Ammon's horn (tissue), 1 donor: ENCODE measurements at places on chromosomes 12 and 14.
A peak's percentile ranks its signal among the peaks of the same experiment; 100 is the strongest.

GRCh38 chr12:68462803-68463202, 130.6 kb upstream of the MDM1 start:
- no peak for DNase-seq

GRCh38 chr14:65301862-65302539, 110.5 kb upstream of the FUT8 start:
- no peak for DNase-seq

DNA sequence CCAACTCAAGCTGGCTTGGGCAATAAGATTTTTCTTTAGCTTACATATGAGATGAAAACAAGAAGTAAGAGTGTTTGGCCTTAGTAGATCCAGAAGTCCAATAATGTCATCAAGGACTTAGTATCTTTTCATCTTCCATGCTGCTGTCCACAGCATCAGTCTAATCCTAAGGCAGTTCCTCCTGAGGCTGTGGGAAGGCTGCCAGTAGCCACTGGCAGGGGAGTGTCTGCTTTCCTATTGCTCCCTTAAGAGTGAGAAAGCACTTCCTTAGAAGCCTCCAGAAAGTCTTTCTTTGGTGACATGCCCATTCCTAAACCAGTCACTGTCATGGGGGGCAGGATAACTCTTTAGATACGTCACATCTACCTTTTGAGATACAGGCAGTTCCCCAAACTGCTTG, 317.7 kb downstream of the BMP4 start:
- DNase-seq: no peak

GRCh38 chr12:89862511-89863445, 154.1 kb upstream of the ATP2B1 start:
- DNase-seq: peak; percentile 73

- peak; percentile 36 for DNase-seq
Observed at GRCh38 chr12:47868552-47869031, 36.2 kb downstream of the VDR start.

DNA sequence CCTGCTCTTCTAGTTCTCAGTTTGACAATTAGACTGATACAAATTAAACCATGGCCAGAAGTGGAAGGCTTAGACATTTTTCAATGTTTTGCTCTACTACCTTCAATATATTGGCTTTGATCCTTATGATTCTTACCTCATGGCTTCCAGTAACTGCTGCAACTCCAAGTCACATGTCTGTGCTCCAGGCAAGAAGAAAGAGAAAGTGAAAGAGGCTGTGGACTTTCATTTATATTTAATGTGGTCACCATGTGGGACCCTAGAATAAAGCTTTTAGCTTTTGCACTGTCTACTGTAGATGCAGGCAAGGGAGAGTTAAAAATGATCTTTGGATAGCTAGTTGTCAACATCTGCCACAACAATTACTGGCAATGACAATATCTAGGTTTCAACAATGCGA, 214.3 kb upstream of the PDE3A start:
- no peak for DNase-seq

GRCh38 chr14:51544471-51544870, 107.2 kb upstream of the FRMD6 start:
- no peak for DNase-seq

DNA sequence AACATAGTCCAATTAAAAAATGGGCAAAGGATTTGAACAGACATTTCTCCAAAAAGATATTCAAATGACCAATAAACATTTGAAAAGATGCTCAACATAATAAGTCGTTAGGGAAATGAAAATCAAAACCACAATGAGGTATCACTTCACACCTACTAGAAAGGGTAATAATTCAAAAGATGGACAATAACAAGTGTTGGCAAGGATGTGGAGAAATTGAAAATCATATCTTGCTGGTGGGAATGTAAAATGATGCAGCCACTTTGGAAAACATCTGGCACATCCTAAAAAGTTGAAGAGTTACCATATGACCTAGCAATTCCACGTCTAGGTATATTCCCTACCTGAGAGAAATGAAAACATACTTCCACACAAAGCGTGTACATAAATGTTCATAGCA, 1.9 kb downstream of the COX16 start:
- DNase-seq: no peak

DNA sequence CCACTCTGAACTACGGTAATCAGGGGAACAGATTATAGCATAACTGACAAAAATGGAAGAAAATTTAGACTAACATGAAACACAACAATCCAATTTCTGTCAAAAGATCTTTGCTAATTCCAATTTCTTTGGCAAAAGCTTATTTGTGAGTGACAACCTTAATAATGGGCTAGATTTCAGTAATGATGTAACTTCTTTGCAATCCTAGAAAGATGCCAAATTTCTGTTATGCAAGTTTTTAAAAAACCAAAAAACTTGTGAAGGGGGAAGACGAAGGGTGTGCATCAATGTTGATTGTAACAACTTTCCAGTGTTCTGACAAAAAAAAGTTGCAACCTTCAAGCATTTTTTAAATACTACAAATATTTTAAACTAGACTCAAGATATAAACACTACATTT, 59.9 kb downstream of the DICER1 start:
- no peak for DNase-seq

DNA sequence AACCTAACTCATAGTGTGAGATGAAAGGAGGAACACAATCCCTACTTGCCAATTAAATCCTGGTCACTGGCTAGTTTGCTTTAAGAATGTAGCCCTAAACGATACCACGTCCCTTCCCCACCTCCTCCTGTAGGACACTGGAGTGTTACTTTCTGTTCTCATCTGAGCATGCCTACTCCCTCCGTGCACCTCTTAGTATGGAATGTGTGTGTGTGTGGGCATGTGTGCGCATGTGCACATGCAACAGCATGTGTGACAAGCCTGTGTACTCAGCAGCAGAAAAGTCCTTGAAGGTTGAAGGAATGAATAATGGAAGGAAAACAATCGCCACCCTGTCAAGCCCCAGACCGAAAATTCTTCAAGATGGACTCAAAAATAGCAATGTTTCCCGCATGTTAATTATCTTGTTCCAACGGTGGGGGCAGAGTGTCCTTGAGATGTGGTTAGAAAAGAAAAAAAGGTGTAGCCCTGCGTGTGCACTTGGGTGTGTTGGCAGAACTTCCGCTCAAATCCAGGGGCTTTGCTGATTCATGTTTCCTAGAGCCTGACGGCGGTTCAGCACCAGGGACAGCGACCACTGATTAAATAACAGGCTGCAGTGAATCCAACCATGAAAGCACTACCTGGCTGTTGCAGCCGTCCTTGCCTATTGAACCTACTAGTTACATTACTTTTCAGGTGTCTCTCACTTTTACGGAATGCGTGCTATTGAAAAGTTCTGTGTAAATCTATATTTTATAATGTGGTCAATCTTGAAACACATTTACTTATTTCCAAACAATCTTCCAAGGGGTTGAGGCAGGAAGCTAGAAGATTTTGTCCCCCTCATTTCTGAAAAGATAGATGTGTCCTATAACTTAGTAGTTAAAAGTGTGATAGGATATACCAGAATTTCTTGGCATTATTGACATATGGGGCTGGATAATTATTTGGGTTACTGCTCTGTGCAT, 79.8 kb downstream of the SRRM4 start:
- peak; percentile 23 for DNase-seq

GRCh38 chr14:102504328-102504999, 5.1 kb downstream of the ANKRD9 start:
- no peak for DNase-seq

- no peak for DNase-seq
Observed at GRCh38 chr12:60137513-60137912, 541.7 kb downstream of the SLC16A7 start.

- DNase-seq: no peak
Observed at GRCh38 chr12:3935078-3935477, 61.9 kb upstream of the PARP11 start.

GRCh38 chr14:105887692-105888091, 361.3 kb downstream of the TMEM121 start:
- no peak for DNase-seq

GRCh38 chr12:40031965-40032364, 73.9 kb downstream of the SLC2A13 start:
- no peak for DNase-seq

DNA sequence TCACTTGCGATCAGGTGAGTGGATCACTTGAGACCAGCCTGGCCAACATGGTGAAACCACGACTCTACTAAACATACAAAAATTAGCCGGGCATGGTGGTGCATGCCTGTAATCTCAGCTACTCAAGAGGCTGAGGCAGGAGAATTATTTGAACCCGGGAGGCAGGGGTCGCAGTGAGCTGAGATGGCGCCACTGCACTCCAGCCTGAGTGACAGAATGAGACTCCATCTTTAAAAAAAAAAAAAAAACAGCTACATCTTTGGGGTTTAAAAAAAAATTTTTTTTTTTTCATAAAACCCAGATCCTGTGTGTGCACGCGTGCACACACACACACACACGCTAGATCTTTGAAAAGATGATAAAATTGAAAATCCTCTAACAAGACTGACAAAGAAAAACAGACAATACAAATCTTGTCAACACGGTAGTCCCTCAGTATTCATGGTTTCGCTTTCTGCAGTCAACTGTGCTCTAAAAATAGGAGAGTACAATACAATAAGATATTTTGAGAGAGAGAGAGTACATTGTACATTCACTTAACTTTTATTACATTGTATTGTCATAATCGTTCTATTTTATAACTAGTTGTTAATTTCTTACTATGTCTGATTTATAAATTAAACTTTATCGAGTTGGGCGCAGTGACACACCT, 295.3 kb upstream of the RGS6 start:
- DNase-seq: no peak

DNA sequence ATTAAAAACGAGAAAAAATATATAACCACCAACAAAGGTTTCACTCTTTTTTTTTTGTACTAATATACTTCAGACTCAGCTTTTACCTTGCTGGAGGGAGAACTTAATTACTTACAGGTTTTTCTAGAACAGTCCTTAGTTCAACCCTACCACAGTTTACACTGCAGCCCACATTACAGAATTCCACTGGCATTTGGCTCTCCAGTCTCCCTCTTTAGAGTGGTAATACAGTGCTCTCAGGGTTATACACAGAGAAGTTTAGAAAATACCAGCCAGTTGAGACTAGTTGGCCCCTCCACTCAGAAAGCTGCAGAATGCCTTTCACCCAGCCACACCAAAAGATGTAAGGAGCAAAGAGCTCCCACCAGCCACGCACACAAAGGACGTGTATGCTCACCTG, 122.3 kb upstream of the DIO3 start:
- DNase-seq: no peak
